ENCODE measurements at places on chromosomes 5 and 9. TPM values are rescaled to one million over a fixed set of nuclear protein-coding genes. Genes with fewer than 3 reads are reported as not detected.

GRCh38 chr9:4277531-4277991 lies 22.3 kb downstream of the GLIS3 start:
- no peak for DNase-seq

The CCDC192 gene
- not detected for polyA plus RNA-seq

GRCh38 chr9:97906236-97906831 lies 16.0 kb downstream of the TRMO start:
- no peak for DNase-seq

DNA sequence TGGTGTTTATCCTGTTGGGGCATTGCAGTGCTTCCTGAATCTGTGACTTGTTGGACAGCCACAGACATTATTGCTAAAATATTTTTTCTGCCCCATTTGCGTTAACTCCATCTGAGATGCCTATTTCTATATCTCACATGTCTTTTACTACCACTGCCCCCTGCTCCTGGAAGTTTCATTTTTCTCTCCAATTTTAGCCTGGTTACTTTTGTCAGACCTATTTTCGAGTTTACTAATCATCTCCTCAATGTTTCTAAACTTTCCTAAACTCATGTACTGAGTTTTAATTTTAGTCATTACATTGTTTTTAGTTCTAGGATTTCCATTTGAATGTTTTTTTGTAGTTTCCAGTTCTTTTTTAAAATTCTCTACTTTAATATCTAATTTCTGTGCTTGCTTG lies 17.6 kb downstream of the HAPLN1 start:
- no peak for DNase-seq

The TMEFF1 gene
- polyA plus RNA-seq, result 14.4 TPM

GRCh38 chr9:124217836-124218437 lies 39.8 kb upstream of the NEK6 start:
- DNase-seq, result no peak

GRCh38 chr9:86598411-86599239 lies 244.4 kb upstream of the TUT7 start:
- no peak for DNase-seq

GRCh38 chr5:149853331-149853648 lies 91.3 kb downstream of the PDE6A start:
- no peak for DNase-seq

The SPATA31D4 gene
- polyA plus RNA-seq, result not detected

- no peak for DNase-seq
These were observed 113.0 kb downstream of the COL23A1 start for GRCh38 chr5:178476972-178477754.

DNA sequence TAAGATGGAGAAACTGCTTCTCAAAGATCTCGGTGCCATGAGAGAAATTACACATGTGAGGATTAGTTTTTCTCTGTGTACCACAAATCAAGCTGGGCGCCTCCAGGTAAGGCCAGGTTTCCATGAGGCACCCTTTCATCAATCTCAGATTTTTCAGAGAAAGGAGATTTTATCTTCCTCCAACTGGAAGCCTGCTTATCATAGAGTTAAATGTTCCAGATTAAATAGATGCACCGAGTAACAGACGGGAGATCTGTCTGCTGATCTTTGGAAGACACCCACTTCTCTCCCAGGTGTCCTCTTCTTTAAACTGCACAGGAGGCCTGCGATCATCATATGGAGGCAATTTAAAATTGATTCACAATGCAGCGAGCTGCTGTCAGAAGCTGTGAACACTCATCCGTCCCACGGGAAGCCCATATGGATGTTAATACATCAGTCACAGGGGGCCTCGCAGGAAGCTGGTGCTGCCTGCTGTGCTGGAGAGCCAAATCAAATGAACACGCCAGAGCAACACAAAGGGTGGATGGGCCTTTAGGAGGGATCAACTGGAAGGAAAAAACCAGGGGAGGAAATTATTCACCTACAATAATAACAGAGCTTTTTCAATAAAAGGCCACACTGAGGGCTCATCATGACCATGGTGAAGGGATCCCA lies 93.3 kb downstream of the TLE1 start:
- DNase-seq, result peak; percentile 56
